ENCODE measurements at places on chromosomes 13 and 19.

DNA sequence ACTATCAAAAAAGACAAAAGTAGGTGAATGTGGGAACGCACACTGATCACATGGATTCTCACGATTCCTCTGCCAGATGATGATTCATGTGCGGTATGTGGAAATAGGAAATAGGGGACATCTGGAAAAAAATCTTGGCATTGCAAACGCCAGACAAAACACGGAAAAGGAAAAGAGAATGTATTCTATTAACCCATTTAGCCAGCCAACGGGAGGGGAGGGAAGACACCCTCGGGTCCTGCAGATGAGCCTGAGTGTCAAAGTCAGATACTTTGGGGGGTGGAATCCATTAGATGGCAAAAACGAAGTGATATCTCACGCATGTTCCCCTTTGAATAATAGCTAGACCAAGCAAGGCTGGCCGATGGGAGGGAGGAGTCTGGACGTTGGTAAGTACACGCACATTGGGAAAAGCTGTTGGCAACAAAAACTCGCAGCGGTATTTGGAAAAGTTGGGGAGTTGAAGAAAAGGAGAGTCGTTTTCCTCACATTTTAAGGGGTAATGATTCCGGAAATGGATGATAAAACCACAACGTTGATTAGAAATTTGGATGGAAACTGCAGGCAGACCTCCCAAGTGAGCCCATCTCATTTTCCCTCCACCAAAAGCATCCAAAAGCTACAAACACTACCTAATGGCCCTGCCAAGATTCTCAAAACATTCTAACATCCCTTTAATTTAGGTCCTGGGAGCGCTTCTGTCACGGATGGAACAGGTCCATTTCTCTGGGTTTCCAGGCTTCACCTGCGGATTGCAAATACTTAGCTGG is 73.6 kb downstream of the COL4A1 start:
- no peak for DNase-seq

DNA sequence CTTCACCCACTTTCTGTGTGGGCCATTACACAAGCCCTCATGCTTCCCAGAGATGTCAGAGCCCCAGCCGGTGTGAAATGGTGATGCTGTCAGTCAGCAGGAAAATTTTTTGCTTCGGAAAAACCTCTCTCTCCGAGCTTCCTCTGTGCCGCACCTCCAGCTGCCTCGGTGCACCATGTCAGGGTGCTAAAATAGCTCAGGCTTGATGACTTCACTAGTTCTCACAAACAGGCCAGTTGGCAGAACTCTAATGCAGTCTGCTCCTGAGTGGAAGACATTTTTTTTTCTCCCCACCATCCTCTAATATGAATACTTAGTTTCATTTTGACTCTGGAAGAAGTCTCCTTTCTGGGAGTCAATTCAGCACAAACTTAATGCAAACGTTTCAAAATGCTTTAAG is 71.3 kb downstream of the KLF12 start:
- DNase-seq: no peak

GRCh38 chr19:45677351-45678230 is 9.6 kb downstream of the GIPR start:
- peak; percentile 85 for DNase-seq

DNA sequence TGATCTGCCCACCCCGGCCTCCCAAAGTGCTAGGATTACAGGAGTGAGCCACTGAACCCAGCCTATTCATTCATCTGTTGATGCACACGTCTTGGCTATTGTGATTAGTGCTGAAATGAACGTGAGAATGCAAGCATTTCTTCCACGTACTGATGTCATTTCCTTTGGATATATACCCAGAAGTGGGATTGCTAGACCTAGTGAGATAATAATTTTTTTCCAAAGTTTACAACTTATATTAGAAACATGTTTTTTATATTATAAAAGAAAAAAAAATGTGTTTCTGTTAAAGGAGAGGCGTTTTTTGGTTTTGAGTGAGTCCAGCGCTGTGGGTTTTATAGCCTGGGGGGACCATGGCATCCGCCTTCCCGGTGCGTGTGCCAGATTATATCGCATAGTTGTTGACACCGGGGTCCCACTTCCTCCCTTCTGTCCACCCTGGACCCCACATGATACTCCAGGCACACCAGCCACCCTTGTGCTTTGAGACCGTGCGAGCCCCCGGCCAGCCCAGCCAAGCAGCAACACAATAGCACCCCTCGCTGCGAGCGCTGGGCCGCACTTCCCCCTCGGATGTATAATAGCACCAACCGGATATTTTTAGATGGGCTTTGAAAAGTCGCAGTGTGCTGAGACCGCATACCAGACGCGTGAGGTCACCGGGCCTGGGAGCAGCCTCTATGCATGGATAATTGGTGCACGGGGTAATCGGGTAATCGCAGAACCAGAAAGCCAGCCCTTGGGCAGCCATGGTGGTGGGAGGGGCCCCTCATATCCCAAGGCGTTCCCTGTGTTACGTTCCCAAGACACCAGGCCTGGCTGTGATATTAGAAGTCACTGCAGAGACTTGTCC is 59.6 kb downstream of the MYO9B start:
- DNase-seq: no peak

GRCh38 chr19:45075301-45076028 is 813 bp downstream of the ZNF296 start:
- DNase-seq: peak; percentile 39

DNA sequence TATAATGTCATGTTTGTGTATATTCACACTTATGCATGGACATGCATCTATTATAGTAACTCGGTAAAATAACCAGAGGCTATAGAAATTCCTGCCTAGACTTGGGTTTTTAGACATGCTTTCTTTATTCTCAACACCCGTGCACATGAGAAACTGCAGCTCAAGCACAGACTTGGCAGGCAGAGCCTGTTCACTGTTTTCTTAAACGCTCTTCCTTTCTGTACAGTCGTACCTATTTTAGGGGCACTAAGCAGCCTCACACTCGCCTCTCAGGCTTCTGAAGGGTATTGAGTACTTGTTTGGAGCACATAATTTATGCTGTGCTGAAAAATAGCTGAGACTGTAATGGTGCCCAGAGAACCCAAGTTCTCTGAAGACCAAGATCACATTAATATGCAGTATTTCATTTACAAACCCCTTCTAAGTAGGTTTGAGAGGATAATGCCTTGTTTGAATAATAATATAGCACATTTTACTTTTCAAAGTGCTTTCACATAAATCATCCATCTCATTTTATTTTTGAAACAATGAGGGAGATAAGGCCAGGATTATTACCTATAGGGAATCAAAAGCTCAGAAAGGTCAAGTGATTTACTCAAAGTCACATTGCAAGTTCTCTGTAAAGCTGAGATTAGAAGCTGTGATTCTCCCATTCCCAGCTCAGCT is 429.9 kb downstream of the SPRY2 start:
- no peak for DNase-seq

GRCh38 chr13:23965346-23965745 is 68.0 kb upstream of the C1QTNF9B start:
- DNase-seq: no peak

All from NCI-H1105 (cell line).